Mesothelial cell of epicardium (in vitro differentiated cells): ENCODE measurements at places on chromosomes 3 and 15.

GRCh38 chr3:23430781-23431398 lies 227.8 kb downstream of the UBE2E2 start:
- no peaks in the 10 kb centered on the region for H3K36me3 ChIP-seq
- no peaks in the 10 kb centered on the region for H3K27me3 ChIP-seq
- no peaks in the 10 kb centered on the region for H3K4me1 ChIP-seq
- no peak overlapping the region for H3K4me3 ChIP-seq
- H3K27ac ChIP-seq, result no peak overlapping the region

GRCh38 chr3:127038923-127039581 lies 56.1 kb downstream of the PLXNA1 start:
- H3K27me3 ChIP-seq, result peaks cover 3% of the 10 kb centered on the region
- no peak overlapping the region for H3K4me3 ChIP-seq
- no peak overlapping the region for H3K27ac ChIP-seq
- H3K4me1 ChIP-seq, result peaks cover 12% of the 10 kb centered on the region
- no peaks in the 10 kb centered on the region for H3K36me3 ChIP-seq

DNA sequence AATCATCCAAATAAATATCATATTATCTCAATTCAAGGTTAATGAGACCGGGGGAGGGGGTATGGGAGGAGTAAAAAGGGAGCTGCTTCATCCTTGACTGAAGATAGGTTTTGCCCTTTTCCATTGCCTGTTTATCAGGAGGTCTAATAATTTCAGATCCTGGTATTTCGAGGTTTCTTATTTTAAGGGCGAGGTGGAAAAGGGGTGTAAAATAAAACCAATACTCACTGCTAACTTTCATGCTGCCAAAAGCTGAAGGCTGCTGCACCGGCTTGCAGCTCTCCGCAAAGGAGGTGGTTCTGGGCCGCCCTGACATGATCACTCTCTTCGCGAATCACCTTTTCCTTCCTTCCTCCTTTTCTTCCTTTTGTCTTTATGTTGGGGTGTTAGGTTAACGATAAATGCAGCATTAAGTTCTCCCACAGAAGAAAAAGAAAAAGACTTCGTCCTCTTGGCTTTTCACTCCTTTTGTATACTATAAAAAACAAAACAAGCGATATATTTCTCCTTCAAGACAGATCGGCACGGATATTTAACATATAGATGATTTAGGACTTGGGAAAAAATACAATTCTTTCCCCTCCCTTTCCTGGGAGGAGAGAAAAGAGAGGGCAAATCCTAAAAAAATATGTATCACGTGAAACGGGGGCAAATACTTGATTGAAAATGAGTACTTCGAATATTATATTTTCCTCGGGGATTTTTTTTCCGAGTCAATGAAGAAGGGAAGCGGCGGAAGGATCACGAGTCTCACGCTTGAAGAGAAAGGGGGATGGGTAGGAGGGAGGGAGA lies 932 bp downstream of the GSK3B start:
- H3K27ac ChIP-seq, result no peak overlapping the region
- H3K4me3 ChIP-seq, result no peak overlapping the region
- H3K27me3 ChIP-seq, result no peaks in the 10 kb centered on the region
- DNase-seq, result no peak

DNA sequence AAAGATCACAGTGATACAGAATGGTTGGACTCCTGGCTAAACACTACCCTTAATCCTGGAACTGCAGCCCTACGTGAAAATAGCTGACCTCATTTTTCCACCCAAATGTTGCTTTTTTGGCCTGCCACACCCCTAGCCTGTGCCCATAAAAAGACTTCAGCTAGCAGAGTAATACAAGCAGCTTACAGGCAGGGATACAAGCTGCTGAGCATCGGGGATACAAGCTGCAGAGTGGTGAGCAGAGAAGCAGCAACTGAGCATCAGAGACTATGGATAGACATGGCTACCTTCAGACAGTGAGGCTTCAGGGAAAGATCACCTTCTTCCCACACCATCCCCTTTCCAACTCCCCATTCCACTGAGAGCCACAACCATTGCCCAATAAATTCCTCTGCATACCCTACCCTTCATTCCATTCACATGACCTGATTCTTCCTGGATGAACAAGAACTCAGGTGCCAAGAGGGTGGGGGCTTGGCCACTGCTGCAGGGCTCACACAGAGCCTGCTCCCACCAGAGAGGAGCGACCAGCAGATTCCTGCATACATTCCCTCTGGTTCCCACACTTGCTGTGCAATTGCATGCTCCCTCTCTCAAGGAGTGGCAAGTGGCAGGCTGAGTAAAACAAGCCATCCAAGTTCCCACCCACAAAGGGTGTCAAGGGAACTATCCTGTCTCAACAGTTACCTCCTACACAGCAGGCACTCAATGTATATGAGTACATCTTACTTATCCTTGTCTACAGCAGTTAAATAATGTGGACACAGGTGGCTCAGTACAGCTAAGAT lies 217.5 kb downstream of the ALCAM start:
- H3K36me3 ChIP-seq, result no peaks in the 10 kb centered on the region
- DNase-seq, result no peak
- no peak overlapping the region for H3K4me3 ChIP-seq
- H3K4me1 ChIP-seq, result no peaks in the 10 kb centered on the region
- H3K27ac ChIP-seq, result no peak overlapping the region

GRCh38 chr3:61055447-61055846 lies 195.8 kb downstream of the FHIT start:
- no peak overlapping the region for H3K27ac ChIP-seq
- H3K4me3 ChIP-seq, result no peak overlapping the region
- peaks cover 4% of the 10 kb centered on the region for H3K4me1 ChIP-seq
- no peak for DNase-seq
- H3K27me3 ChIP-seq, result no peaks in the 10 kb centered on the region
